ENCODE measurements at places on chromosomes 2 and 18.

DNA sequence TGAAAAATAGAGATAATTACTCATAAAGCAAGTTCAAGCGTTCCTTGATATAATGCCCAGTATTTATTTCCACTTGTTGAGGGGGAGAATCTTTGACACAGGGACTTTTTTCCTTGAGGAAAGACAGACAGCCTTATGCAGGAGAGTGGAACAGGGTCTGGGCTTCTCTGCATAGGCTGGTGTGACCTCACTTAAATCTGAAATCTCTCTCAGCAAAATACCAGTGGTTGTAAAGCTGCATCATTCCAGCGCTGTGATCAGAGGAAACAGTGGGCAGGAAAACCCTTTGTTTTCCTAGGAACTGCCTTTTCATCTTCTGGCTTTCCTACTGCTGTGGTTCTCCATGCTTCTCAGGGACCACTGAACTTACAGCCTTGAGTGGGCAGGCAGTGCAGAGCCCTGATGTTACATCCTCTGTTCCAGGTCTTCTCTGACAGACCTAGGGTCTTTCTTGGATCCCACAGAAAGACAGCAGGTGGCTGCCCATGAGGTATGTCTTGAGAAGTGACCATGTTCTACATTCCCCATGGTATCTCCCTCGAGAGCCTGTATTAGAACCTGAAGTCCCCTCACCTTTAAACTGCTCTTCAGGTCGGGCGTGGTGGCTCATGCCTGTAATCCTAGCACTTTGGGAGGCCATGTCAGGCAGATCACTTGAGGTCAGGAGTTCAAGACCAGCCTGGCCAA is 17.6 kb upstream of the MAP4K4 start:
- no peak for DNase-seq

DNA sequence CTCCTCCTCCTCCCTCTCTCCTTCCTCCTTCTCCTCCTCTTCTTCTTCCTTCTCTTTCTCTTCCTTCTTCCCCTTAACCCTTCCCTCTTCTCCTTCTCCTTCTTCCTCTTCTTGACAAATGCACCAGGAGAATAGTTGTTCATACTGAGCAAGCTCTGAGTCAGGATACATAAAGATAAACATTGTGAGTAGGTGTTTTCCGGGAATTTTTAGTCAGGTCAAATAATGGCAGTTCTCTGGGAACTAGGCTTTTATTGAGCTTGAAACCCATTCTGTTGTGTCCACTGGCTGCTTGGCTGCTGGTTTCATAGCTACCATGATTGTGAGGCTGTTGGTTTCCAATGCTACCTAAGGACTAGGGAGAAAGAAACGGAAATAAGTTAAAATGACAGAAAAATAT is 1144.7 kb upstream of the DDX18 start:
- no peak for DNase-seq

DNA sequence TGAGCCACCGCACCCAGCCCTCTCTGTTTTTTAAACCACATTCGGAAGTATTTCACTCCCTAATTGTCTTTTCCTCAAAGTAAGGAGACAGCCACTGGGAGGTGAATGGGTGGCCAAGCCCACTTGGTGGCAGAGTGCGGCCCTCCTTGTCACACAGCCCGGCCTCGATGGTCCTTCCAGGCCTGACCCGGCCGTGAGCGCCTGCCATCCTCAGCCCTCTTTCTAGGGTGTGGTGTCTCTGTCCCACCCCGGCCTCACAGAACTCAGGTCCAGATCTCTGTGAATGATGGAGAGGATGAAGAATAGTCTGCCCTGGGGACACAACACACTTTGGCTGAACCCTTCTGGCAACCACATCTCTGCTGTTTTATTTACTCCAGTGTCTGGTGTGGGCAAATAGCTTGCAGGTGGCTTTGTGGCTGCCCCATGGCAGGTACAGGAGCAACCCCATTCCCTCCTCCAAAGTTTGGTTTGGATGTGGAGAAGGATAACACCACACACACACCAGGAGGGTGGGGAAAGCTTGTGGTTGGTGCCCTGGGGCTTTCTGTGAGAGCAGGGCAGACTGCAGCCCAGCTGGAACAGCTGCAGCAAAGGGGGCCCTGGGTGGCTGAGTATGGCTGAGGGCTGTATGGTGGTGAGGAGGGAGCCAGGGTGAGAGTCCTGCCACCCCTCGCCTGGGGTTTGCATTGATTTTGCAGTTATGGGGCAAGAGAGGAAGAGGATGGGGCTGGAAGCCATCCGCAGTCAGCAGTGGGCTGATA is 88.6 kb downstream of the FAM168B start:
- DNase-seq = no peak

DNA sequence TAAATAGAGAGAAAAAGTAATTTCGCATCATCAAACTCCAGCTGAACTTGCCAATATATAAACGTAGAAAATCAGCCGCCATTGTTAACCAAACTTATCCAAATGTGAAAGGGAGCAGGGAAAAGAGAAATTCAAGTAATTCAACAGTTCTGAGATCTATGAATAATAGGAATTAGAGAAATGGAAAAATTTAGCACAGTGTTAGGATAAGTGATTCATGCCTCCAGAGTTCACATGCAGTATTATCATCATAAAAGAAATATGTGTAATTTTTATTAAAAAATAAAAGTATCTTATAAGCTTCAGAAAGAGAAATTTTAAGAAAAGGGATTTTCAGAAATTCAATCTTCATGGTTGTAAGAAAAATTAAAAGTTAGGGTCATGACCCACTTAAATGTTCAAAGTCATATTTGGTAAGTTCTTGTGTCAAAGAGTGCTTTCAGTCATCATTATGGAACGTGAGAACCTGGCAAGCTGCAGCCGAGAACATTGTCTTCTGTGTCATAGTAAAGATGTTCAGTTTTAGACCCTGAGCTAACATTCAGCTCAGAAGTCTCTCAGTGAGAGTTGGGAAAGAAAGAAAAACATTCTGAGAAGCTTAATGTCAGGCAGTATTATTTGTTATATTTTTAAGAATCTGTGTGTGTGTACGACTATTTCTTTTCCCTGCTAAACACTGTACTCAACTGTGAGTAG is 414.3 kb upstream of the RGPD4 start:
- no peak for DNase-seq

- no peak for DNase-seq
These were observed 382.3 kb downstream of the FIGN start for GRCh38 chr2:163353551-163353950.

DNA sequence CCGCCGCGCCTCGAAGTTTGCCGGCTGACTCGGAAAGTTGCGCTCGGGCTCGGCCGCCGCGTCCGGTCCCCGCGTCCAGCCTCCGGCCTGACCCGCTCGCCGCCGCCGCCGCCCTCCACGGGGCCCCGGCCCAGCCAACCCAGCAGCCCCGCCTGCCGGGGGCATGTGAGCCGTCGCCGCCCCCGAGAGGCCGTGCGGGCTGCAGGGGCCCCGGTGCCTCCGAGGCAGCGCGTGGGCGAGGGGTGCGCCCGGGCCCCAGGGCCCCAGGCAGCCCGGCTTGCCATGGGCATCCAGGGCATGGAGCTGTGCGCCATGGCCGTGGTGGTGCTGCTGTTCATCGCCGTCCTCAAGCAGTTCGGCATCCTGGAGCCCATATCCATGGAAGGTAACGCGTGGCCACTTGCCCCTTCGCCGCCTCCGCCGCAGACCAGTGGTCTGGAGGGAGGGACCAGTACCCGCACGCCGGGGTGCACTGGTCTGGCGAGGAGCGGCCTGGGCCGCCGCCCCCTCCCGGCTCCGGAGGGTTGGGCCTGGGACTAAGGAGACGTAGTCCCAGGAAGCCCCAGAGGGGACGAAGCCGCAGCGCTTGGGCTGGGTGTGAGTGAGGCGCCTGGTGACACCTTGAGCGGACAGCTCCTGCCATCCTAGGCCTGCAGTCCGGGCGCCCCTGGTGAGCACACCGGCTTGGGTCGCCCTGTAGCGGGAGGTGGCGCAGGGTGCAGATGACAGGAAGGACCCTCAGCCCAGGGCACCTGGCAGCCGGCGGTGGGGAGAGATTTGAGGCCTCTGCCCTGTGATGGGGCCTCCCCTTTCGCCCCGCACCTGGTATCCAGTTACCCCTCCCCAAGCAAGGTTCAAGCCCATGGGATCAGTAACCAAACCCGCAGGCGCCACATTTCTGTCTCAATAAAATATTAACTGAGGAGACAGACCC is 49.9 kb downstream of the KCNIP3 start:
- no peak for DNase-seq

GRCh38 chr2:12819103-12819475 is 102.4 kb downstream of the TRIB2 start:
- DNase-seq = no peak

DNA sequence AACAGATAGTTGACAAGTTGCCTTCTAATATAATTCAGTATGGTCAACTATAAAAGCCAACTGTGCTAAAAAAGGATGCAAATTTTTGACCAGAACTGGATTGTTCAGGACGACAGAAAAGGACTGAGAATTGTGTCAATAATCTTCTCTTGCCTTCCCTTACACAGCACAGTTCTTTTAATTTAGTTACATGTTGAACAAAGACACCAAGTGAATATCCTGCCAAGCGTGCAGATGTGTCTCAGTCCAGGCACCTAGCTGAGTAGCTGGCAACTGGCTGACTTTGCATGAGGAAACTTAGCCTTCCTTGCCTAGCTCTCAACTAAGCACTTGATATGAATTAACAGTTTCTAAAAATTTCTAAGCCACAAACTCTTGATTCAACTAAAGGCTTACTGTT is 801.4 kb downstream of the BCL11A start:
- no peak for DNase-seq

DNA sequence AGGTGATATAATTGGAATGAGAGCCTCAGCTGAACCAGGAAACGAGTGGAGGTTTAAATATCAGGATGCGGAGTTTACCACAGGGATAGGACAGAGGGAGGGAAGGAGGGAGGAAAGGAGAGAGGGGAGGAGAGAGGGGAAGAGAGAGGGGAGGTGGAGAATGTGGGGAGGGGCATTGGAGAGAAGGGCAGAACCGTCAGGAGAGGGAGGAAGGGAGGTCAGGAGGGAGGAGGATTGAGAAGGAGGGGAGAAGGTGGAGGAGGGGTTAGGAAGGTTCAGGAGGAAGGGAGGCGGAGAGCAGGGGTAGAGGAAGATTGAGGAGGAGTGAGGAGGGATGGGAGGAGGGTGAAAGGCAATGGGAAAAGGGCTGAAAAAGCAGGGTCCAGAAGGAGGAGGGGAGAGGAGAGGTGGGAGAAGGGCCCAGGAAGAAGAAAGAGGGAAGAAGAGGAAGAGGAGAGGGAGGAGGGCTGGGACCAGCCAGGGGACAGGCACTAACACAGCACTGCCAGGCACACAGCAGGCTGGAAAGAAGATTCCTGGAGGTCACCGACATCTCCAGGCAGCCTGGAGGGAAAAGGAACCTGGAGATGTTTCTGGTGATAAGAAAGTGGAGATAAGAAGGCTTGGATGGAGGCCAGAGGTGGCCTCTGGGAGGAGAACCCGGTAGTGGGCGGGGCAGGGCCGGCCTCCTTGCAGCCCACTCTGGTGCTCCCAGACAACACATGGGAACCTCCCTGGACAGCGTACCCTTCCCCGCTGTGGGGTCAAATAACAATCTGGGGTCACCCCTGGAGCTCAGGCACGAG is 176.7 kb upstream of the SMAD2 start:
- no peak for DNase-seq

- no peak for DNase-seq
These were observed 158.7 kb downstream of the MGAT5 start for GRCh38 chr2:134412639-134412999.

DNA sequence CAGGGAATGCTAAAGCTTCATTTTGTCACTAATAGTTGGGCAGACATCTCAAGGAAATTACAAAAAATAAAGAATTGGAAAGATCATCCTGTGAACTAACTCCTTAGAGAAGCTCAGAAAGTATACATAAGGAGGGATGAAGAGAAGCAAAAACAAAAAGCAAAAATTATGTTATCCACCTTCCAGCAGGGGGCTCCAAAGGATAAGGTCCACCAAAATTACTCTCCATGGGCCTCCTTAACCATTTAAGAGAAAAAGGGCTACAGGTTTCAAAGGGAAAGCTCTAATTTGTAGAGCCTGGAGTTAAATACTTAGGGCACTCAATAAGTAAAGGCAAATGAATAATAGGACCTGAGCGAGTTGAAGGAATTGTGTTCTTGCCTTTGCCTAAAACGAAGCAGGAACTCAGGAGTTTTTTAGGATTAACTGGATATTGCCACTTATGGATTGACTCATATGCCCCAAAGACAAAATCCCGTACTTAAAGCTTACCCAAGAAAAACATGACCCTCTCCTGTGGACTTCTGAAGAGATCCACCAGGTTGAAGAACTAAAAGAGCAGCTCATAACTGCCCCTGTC is 1167.9 kb downstream of the DSC3 start:
- DNase-seq = no peak

GRCh38 chr2:56132138-56132537 is 51.7 kb upstream of the CCDC85A start:
- no peak for DNase-seq

GRCh38 chr2:234331566-234331965 is 165.3 kb downstream of the ARL4C start:
- DNase-seq = no peak

DNA sequence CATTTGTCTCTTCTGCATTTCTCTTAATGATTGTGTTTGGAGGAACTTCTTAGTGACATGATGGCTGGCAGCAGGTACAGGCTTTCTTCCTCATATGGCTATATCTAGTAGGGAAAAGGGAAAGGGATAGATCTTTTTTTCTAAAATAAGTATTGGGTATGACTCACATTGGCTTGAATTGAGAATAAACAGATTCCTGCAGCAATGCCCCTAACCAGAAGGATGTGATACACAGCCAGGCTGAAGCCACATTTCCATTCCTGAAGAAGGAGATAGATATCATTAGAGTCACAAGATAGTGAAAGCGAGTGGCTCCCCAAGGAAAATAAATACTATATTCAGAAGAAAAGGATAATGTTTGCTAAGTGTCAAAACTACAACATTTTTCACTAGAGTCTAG is 61.1 kb downstream of the VWC2L start:
- DNase-seq = no peak

DNA sequence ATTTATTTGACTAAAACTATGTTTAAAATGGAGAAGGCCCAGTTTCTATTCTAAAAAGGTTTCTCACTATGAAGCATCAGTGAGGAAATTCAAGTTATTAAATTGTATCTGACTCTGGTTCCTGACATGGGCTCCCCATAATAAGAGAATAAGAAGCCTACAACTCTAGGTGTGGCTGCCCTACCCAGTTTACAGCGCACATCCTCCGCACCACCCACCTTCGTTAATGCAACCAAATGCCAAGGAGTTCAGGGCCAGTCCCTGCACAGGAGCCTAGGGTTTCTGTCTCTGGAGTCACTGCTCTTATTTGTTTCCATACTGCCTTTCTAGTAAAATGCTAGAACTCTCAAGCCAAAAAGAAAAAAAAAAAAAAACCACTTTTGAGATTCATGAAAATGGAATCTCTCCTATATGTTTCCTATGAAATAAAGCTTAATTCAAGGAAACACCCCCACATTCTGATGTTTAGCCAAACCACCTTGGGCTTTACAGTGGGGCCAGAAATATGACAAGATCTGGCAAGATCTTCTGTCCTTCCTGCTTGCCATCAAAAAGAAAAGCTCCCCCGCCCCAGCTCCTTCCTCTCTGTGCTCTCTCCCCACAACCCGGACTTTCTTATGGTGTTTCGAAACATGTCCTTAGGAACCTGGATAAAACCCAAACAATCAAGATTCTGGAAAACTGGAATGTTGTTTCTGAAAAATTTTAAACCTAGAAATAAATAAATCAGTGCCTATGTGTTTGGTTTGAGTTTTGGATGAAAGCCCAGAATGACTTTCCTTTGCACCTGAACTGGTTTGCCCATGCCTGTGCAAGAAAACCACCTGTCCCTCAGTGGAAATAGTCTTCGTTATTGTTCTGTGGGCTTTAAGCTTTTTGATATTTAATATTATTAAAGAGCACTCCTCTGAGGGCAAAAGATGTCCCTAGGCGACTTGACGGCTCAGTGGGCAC is 136.7 kb downstream of the SP3 start:
- no peak for DNase-seq

Data from D721Med (cell line).